Stimulated activated CD4-positive, alpha-beta T cell treated with anti-CD3 and anti-CD28 coated beads, TNF-alpha, amount 100 ng/mL, for 1 hour (primary cell): ENCODE measurements at places on chromosomes 13 and 19.

- DNase-seq, result no peak
These were observed 2823.7 kb upstream of the PCDH20 start for GRCh38 chr13:64239372-64239771.

- no peak for DNase-seq
These were observed 68.5 kb downstream of the FLT1 start for GRCh38 chr13:28426381-28426780.

GRCh38 chr13:107118506-107118905 lies 550.6 kb upstream of the ARGLU1 start:
- no peak for DNase-seq

- no peak for DNase-seq
These were observed 34.0 kb upstream of the PEG3 start for GRCh38 chr19:56874530-56874929.

DNA sequence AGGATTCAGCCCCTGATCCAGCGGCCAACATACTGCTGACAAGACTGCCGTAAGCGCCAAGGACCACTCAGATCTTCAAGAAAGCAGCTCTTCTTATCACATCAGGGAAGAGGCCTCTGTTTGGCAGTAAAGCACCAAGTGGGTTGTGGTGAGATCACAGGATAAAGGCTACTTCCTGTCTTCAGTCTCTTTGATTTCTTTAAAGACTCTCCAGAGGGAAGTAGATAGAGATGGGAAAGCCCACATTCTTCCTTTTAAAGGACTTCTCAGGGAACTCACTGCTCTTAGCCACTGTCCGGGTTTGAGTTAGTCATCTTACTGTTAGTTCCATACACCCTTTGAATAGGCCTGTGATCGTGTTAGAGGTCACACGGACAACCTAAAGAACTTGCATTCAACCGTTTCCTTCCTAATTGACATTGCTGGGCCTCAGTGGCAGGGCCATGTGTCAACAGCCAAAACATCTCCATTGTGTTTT lies 47.2 kb upstream of the POMP start:
- no peak for DNase-seq

DNA sequence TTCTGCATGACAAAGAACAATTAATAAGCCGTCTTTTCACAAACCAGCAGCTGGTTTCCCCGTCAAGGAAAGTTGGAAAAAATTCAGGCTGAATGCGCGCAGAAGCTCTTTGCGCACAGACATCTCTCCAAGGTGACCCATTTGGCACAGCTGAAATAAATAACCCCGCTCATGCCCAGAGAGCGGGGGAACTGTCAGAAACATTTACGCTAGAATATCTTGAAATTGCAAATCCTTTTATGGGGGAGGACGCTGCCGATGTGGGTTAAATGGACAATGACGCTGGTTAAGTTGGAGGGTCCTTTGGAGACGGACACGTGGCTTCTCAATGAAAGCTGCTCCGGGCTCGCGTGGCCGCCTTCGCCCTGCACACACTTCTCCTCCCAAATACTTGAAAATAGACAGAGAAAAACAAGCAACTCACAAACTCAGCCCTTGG lies 30.6 kb downstream of the GSX1 start:
- DNase-seq, result no peak

GRCh38 chr19:23991170-23991569 lies 76.5 kb downstream of the ZNF726 start:
- DNase-seq, result no peak

- DNase-seq, result no peak
These were observed 5.3 kb upstream of the RNF6 start for GRCh38 chr13:26227166-26227971.

- no peak for DNase-seq
These were observed 7.0 kb downstream of the DNAJB1 start for GRCh38 chr19:14511229-14511593.

DNA sequence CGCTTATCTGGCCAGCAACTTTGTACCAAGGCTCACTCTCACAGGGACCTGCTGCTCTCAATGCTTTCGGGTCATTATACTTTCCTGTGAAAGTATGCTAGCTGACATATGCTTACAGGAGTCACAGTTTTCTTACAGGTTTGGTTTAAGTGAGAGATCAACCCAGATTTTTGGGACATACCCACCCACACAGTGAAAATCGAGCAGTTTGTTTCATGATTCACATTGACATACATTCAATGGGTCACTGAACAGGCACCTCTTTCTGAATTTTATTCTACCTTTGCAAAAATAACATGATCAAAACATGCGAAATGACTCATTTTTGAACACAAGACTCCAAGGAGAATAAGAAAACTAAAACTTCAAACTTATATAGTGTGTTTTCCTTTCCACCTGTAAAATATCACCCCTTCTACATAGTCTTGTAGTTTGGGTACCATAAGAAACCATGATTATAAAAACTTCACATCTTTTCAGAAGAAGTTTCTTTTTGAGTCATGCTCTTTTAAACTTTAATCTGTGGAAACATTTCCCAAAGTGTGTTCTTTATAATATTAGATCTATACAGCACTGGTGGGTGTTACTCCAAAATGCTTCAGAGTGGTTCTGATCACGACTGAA lies 44.3 kb upstream of the TEX29 start:
- no peak for DNase-seq

DNA sequence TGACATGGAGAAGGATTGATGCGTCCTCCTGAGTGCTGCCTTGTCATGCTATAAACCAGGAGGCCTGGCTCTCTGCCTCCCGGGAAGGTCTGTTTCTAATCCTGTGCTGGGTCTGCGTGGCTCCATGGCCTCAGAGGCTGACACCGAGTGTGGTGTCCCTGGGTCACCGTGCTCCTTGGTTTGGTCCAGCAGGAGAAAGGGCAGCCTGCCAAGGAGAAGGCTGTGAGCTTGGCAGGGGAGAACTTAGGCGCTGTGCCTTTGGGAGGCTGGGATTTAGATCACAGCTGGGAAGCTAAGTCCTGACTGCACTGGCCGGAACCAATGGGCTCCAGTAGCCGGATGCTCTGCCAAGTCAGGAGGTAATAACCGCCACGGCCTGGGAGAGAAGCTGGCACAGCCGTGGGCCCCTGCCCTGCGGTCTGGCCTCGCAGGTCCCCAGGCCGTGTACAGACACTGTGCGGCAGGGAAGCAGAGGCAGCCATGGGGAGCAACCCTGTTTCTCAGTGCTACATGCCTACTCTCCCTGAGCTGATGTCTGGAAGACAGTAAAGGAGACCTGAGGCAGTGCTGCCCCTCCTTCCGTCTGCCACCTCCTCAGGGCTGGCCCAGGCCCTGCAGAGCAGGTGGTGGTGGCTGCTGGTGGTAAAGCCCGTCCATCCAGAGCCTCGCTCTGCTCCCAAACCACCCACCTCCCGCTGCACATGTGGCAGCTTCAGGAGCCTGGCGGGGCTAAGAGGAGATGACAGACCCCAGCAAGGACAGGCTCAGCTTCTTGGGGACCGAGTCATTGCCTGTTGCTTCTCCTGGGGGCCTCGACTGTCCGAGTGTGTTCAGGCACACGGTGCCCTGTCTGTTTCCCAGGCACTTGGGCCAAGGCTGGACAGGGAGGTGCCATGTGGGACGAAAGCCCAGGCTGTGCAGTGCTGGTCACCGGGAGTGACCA lies 44.9 kb downstream of the C13orf46 start:
- no peak for DNase-seq

- no peak for DNase-seq
These were observed 75.6 kb upstream of the ZNF507 start for GRCh38 chr19:32269831-32270230.

DNA sequence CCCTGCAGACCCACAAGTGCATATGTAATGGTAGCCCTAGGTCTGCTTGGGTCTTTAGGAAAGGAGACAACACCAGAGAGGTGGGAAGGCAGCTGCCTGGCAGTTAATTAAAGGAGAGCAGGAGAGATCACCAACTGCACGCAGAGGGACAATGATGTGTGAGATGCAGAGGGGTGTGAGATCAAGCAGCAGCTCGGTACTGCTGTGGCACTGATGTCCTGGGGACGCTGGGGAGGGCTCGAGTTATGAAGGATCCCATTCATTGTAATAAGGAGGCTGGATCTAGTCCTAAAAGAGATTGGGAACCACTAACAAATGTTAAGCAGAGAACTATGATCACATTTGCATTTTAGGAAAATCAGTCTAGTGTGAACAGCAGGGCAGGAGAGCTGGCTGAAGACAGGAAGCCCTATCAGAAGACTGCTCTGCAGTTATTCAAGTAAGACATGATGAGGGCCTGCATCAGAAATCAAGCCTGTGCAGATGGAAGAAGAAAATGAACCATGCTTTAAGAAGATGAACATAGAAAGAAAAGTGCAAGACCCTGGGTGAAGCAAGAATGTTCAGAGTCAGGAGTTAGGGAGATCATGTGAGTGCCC lies 80.4 kb downstream of the DLEU7 start:
- no peak for DNase-seq

GRCh38 chr13:34847766-34848165 lies 94.3 kb upstream of the NBEA start:
- DNase-seq, result no peak

GRCh38 chr19:2986951-2987524 lies 9.7 kb downstream of the TLE6 start:
- no peak for DNase-seq

GRCh38 chr19:45498411-45499195 lies at the start of gene PPM1N:
Gene PPM1N, plus strand, starts transcription at chr19:45498443. Its CDS starts 30 bp downstream, at chr19:45498473.
- DNase-seq, result no peak

DNA sequence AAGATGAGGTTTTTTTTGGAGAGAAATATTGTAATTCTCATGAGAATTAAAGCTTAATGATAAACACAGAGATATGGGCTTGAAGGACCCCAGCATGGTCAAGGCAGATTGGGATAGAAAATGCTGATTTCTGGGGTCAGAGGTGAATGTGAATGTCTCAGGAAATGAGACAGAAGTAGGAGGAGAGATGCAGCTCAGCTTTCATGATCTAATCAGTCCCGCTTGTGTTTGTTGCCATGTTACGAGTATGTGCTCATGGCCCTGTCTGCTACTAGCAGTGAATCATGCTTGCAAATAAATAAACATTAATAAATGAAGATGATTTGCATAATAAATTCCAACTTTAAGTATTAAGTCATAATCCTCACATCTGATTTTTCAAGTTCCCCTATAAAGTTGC lies 23.0 kb upstream of the NDFIP2 start:
- no peak for DNase-seq

DNA sequence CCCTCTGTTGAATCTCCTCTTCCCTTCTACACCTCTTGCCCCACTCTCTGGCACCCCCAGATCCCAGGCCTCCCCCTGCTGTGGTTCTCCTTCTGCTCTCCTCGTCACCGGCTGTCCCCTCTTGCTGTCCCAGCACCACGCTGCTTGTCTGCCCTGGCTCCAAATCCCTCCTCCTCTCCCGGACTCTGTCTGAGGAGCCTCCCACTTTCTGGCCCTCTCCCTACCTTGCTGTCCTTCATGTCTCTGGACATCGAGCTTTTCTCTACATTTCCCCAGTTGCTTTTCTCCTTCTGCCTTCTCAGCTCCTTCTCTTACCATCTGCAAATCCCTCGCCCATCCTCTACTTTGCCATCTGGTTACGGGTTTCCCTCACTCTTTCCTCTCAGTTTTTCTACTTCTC lies 1.2 kb downstream of the ZNF347 start:
- no peak for DNase-seq

DNA sequence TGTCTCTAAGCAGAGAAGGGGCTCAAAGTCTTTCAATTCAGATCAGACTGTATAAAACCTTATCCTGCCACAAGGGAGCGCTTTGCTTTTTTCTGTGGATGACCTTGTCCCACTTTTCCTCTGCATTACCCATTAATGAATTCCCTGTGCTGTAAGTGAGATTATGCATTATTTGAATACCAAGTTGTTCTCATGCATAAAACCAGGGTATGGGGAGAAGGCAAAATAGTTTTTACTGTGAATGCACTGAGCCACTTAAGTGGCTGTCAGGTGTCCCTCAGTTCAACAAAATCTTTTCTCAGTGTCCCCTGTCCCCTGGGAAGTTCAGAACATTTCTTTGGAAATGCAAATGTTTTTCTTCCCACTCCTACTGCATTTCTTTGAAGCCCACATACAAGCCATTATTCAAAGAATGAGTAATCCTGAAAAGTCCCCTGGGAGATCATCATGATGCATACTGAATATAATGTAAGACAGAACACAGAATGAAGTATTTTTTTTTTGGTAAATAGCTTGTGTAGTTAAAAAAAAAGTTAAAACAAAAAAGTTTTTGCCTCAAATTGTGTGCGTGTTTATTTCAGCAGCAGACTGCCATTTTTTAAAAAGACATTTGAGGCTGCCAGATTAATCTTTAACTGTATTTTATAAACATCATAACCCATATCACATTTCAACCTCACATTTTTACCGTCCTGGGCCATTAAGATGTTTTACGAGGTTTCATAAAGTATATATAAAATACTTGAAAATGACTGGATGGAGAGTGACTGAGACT lies 506.7 kb upstream of the PCDH9 start:
- DNase-seq, result no peak
